Neural progenitor cell (in vitro differentiated cells): ENCODE measurements at places on chromosomes 3 and 15. TPM values are rescaled to one million over a fixed set of nuclear protein-coding genes. Genes with fewer than 3 reads are reported as not detected.

Gene FBXL22
- 0.43 and 0.71 TPM in 2 replicates for total RNA-seq

Gene APOD
- total RNA-seq: not detected in 2 replicates

Gene FAM107A
- 0.11 and 0.71 TPM in 2 replicates for total RNA-seq

Gene LTF
- total RNA-seq: not detected in 2 replicates

Gene HGD
- total RNA-seq: 0.28 TPM in 1 of 2 replicates, not detected in the other

Gene DPPA2
- 1.2 and 1.8 TPM in 2 replicates for total RNA-seq

Gene MORC1
- not detected in 2 replicates for total RNA-seq

Gene SH2D7
- total RNA-seq: not detected in 2 replicates

DNA sequence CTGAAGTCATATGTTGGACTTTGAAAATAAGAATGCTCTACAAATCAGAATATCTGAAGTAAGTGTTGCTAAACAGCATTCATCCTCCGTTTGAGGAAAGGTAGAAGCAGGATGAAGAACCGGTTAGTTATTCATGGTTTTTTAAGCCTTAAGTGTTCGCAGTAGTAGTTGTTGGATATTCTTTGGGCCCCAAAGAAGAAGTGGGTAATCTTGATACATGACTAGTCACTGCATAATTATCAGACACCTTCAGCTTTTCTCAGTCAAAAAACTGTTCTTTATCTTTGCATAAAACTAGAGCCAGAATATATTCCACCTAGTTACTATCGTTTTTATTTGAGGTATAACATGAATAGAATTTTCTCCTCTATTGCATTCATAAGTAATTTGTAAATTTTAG lies 13.8 kb downstream of the RAB5A start:
- H3K36me3 ChIP-seq: no peaks in the 10 kb centered on the region
- H3K4me3 ChIP-seq: no peak overlapping the region
- H3K4me1 ChIP-seq: no peaks in the 10 kb centered on the region
- H3K27me3 ChIP-seq: no peaks in the 10 kb centered on the region
- no peak overlapping the region for H3K27ac ChIP-seq
- no peak for DNase-seq

DNA sequence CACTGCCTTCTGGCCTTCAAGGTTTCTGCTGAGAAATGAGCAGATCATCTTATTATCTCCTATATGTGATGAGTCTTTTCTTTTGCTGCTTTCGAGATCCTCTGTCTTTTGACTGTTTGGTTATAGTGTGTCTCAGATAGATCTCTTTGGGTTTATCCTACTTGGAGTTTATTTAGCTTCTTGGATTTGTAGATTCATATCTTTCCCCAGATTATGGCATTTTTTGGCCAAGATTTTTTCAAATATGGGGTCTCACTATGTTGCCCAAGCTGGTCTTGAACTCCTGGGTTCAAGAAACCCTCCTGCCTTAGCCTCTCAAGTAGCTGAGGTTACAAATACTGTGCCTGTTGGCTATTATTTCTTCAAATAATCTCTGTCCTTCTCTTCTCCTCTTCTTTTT lies 150.3 kb downstream of the PDE8A start:
- H3K27ac ChIP-seq: no peak overlapping the region
- no peaks in the 10 kb centered on the region for H3K4me1 ChIP-seq
- H3K27me3 ChIP-seq: no peaks in the 10 kb centered on the region
- H3K36me3 ChIP-seq: no peaks in the 10 kb centered on the region
- H3K4me3 ChIP-seq: no peak overlapping the region

- no peak overlapping the region for H3K4me3 ChIP-seq
- H3K27ac ChIP-seq: no peak overlapping the region
- H3K36me3 ChIP-seq: no peaks in the 10 kb centered on the region
- no peak for DNase-seq
Measured at GRCh38 chr3:187551416-187551815, 118.8 kb downstream of the SST start.

DNA sequence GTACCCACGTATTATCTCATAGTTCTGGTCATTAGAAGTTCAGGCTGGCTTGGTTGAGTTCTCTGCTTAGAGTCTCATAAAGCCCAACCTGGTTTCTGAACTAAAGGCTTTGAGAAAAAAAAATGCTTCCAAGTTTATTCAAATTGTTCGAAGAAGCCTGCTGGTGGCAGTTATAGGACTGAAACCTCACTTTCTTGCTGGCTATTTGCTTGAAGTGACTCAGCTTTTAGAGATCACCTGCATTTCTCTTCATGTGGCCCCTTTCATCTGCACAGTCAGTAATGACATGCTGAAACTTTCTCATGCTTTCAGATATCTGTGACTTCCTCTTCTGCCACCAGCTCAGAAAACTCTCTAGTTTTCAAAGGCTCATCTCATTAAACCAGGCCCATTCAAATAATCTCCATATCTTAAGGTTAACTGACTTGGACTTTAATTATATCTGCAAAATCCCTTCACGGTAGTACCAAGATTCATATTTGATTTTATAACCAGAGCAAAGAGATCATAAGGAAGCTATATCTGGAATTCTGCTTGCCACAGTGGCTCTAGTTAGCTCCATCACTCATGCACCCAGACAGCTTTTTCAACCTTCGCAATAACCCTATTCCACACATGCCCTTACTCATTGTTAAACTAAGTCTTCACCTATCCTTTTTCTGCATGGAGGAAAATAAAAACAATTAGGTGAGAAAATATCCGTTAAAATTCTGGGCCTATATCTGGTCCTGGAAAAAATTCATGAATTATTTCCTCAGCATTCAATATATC lies 433.8 kb upstream of the CBLB start:
- no peak for DNase-seq
- no peak overlapping the region for H3K27ac ChIP-seq
- H3K27me3 ChIP-seq: no peaks in the 10 kb centered on the region
- H3K36me3 ChIP-seq: no peaks in the 10 kb centered on the region

GRCh38 chr15:46710401-46710960 lies 1006.8 kb upstream of the SEMA6D start:
- DNase-seq: no peak
- H3K4me3 ChIP-seq: no peak overlapping the region
- H3K27ac ChIP-seq: no peak overlapping the region
- no peaks in the 10 kb centered on the region for H3K4me1 ChIP-seq

DNA sequence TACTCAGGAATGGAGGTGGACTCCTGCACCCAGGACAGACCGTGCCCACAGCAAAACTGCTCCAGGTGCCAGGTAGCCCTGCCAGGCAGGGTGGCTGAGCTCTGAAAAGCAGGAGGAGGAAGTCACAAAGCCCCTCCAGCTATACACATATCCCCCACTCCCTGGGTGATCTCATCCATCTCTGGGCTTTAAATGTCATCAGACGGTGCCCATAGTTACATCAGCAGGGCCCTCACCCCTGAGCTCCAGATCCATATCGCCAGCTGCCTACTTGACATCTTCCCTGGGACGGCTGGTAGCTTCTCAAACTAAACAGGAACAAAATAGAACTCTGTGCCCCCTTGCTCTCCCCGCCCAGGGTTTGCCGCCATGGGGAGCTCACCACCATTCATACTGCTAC lies 87.7 kb downstream of the MEGF11 start:
- no peak overlapping the region for H3K4me3 ChIP-seq
- no peaks in the 10 kb centered on the region for H3K27me3 ChIP-seq
- no peaks in the 10 kb centered on the region for H3K36me3 ChIP-seq
- H3K4me1 ChIP-seq: no peaks in the 10 kb centered on the region

- no peaks in the 10 kb centered on the region for H3K36me3 ChIP-seq
- no peak for DNase-seq
- no peaks in the 10 kb centered on the region for H3K27me3 ChIP-seq
- H3K27ac ChIP-seq: no peak overlapping the region
Measured at GRCh38 chr3:177379045-177379444, 181.8 kb upstream of the TBL1XR1 start.

DNA sequence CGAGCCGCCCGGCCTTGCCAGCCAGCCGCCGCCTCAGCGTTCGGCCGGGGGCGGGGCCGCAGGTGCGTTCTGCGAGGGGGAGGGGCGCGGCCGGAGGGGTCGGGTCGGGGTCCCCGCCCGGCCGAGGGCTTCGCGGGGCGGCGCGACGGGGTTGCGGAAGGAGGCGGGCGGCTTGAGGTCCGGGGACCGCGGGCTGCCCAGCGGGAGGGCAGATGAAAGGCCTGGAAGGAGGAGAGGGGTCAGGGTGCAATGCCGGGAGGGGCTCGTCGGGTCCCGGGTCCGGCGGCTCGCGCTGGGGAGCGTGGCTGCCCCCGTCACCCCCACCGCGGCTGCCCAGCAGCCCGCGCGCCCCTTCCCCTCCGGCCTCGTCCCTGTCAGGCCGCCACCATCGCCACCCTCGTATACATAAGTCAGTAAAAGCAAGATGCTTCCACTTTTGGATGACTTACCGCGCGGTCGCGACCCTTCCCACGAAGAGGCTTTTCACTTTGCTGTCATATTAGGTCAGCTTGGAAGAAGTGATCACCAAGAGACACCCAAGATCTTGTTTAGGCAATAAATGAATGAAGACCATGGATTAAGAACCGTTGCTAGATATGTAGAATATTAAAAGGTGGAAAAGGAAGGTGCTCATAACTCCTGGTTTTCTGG lies 620 bp upstream of the ANP32A start:
- H3K4me3 ChIP-seq: peak overlapping the region; percentile 84
- no peak overlapping the region for H3K27ac ChIP-seq
- peaks cover 37% of the 10 kb centered on the region for H3K27me3 ChIP-seq
- no peaks in the 10 kb centered on the region for H3K36me3 ChIP-seq
- DNase-seq: no peak

GRCh38 chr3:73431183-73431900 lies 193.4 kb downstream of the PDZRN3 start:
- peaks cover 20% of the 10 kb centered on the region for H3K4me1 ChIP-seq
- no peaks in the 10 kb centered on the region for H3K27me3 ChIP-seq
- DNase-seq: peak; percentile 55
- H3K27ac ChIP-seq: no peak overlapping the region
- no peaks in the 10 kb centered on the region for H3K36me3 ChIP-seq

- H3K36me3 ChIP-seq: peaks cover 15% of the 10 kb centered on the region
- no peak overlapping the region for H3K27ac ChIP-seq
- no peak for DNase-seq
- H3K27me3 ChIP-seq: no peaks in the 10 kb centered on the region
- peak overlapping the region; percentile 81 for H3K4me3 ChIP-seq
- peaks cover 34% of the 10 kb centered on the region for H3K4me1 ChIP-seq
Measured at GRCh38 chr15:56240390-56240789, 3.3 kb downstream of the RFX7 start.

DNA sequence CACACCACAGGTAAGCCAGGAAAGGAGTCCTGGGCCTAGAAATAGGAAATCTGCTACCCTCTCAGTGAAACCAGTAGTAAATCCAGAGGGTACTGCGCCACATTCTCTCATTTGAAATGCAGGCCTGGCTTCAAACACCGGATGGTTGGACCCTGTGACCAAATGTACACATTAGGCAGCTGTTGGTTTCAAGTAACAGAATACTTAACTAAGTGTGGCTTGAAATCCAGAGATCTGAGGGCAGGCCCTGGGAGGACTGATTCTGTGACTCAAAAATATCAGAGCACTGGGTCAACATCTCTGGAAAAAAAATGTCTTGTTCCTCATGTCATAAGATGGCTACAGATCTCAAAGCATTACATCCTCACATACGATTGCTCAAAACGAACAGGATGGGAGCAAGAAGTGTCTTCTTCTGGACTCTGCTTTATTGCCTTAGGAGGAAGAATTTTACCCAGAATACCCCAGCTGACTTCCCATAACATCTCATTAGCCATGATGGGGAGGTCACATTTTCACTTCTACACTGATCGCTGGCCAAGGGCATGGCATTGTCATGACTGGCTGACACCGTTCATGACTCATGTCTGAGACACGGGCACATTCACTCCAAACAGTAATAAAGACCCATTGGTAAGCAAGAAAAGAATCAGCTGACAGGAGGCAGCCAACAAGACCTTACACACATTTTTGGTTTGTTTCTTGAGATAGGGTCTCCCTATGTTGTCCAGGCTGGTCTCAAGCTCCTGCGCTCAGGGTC lies 166.0 kb downstream of the ARRDC4 start:
- DNase-seq: no peak
- H3K27me3 ChIP-seq: no peaks in the 10 kb centered on the region
- H3K4me1 ChIP-seq: no peaks in the 10 kb centered on the region
- no peak overlapping the region for H3K27ac ChIP-seq

DNA sequence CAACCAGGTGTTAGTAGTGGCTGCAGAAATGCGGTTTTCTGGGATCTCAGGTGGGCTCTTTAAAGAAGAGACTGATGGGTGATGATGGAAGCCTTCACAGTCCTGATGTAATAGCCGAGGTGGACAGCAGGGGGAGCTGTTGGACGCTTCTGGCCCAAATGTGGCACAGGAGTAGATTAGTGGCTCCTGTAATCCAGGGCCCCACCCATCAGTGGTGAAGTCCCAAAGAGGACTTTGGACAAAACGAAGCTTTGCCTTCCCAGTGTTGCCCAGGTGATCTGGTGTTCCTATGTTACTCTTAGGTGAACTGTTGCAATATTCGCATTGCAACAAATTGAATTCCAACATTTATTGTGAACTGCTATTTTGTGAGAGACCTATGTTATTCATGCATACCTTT lies 31.8 kb upstream of the MYZAP start:
- peaks cover 9% of the 10 kb centered on the region for H3K4me1 ChIP-seq
- peak; percentile 70 for DNase-seq
- no peaks in the 10 kb centered on the region for H3K27me3 ChIP-seq

- no peak overlapping the region for H3K27ac ChIP-seq
- H3K27me3 ChIP-seq: no peaks in the 10 kb centered on the region
- no peak overlapping the region for H3K4me3 ChIP-seq
Measured at GRCh38 chr3:78029775-78030174, 989.9 kb downstream of the ROBO2 start.

GRCh38 chr3:126128504-126129397 lies 44.8 kb upstream of the SLC41A3 start:
- no peak overlapping the region for H3K27ac ChIP-seq
- H3K36me3 ChIP-seq: no peaks in the 10 kb centered on the region
- no peak overlapping the region for H3K4me3 ChIP-seq

- no peaks in the 10 kb centered on the region for H3K4me1 ChIP-seq
- no peak for DNase-seq
- H3K4me3 ChIP-seq: no peak overlapping the region
- H3K27ac ChIP-seq: no peak overlapping the region
Measured at GRCh38 chr3:189710620-189711402, 79.6 kb downstream of the TP63 start.

- no peaks in the 10 kb centered on the region for H3K36me3 ChIP-seq
- no peak overlapping the region for H3K27ac ChIP-seq
- no peak for DNase-seq
- H3K27me3 ChIP-seq: no peaks in the 10 kb centered on the region
Measured at GRCh38 chr3:129412542-129413198, 15.8 kb downstream of the EFCAB12 start.

GRCh38 chr3:71226565-71227269 lies 356.8 kb downstream of the FOXP1 start:
- DNase-seq: no peak
- H3K27ac ChIP-seq: no peak overlapping the region
- peaks cover 17% of the 10 kb centered on the region for H3K4me1 ChIP-seq
- no peaks in the 10 kb centered on the region for H3K27me3 ChIP-seq
- H3K4me3 ChIP-seq: no peak overlapping the region

DNA sequence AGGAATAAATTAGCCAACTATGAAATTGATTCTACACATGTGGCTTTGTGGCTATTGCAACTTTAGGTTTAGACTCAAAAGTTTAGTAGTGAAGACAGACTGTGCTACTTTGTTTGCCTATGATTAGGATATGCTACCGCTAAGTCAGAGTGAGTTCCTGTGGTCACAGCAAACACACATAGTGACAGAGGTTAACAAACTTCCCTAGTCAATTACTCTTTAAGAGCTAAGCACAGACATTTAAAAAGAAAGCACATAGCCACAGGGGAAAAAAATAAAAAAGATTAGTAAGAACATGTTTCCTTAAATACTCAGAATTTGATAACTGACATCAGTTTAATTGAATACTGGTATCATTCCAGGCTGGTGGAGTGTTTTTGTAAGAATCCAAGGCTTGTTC lies 207.1 kb downstream of the GBE1 start:
- no peak overlapping the region for H3K4me3 ChIP-seq
- no peaks in the 10 kb centered on the region for H3K36me3 ChIP-seq
- no peak for DNase-seq
